ENCODE measurements at places on chromosomes 12 and 14.

DNA sequence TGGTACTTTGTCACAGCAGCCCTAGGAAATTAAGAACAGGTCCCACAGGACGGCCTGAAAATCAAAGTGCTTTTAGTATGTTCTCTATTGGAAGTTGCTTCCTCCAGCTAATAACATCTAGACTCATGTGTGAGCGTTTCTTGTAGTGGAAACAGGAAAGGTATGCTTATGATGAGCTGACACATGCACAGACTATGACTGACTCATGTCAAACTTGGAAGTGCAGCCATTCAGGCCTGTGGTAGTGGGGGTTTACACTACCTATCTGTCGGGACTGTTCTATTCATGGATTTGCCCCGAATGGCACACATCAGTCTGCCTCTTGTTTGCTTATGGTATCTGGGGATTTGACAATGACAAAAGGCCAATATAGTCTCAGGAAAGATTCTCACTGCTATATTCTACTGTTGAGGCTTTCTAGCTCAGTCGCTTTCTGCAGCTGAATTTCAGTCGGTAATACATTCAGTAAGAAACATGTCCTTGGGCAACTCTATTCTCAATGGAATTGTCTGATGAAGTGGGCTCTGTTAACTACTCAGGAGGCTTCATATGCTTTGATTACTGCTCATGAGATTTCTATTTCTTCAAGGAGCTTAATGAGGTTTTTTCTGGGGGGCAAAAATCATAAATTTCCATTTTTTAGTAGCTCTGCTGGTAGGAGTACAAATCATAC lies 270.3 kb upstream of the DAAM1 start:
- DNase-seq, result no peak

GRCh38 chr14:50059763-50060616 lies 56.4 kb downstream of the VCPKMT start:
- DNase-seq, result no peak

DNA sequence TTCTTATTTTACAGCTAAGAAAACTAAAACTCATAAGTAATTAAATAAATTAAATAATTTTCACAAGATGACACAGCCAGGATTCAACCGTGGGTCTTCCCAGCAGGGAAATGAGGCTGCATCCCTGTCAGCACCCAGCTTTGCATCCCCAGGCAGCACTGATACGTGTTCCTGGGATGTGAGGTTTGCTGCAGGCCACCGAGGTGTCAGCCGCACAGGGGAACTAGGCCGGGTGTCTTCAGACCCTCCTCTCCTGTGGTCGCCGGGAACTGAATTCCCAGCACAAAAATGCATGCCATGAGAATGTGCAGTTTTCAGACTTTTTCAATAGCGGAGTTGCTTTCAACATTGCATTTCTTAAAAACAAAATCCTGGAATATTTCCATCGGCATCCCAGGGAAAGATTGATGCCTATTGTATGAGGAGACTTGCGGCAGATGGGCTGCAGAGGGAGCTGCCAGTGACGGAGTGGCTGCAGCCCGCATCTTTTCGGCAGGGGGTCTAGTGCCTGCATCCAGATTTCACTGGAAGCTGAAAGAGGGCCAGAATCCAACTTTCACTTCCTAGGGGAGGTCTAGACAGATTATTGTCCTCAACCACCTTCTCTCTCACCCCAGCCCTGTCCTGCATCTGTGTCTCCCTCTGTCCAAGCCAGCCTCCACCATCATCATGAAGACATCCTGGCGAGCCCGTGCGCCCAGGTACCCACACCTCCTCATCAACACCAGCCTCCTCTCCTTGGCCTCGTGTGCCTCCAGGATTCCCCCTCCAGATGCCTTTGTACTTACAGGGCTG lies 12.6 kb downstream of the LRTM2 start:
- peak; percentile 88 for DNase-seq

DNA sequence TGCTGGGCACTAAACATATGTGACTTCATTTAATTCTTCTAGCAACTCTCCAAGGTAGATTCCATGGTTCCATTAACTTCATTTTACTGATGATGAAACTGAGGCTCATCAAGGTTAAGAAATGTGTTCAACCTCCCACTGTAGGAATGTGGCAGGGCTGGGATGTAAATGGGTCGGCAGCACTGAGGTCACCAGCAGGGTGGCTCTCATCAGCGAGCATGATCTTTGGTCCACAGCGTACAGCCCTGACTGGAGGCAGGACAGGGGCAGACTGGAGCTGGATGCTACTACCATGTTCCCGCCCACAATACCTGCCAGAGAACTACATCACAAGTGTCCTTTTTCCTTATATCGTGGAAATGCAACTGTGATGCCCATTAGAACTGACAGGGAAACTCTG lies 4.6 kb downstream of the APPL2 start:
- no peak for DNase-seq

DNA sequence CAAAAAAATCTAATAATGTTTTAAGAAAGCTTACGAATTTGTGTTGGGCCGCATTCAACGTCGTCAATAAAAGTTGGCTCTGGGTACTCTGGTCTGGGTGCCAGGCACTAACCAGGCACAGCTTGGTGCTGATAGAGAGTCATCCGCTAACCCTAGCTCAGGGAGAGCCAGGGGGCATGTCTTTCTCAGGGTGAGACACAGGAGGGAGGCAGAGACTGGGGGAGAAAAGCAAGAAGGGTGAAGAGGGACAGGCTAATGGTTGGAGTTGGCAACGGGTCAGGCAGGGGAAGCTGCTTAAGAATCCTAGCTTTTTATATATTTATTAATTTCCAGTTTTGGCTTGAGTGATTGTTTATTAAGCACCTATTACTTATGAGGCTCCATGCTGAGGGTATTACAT lies 105.0 kb downstream of the CMKLR1 start:
- no peak for DNase-seq

GRCh38 chr12:102061096-102061559 lies 663 bp downstream of the WASHC3 start:
- peak; percentile 21 for DNase-seq

- no peak for DNase-seq
Measured at GRCh38 chr12:3988519-3989217, 115.5 kb upstream of the PARP11 start.

DNA sequence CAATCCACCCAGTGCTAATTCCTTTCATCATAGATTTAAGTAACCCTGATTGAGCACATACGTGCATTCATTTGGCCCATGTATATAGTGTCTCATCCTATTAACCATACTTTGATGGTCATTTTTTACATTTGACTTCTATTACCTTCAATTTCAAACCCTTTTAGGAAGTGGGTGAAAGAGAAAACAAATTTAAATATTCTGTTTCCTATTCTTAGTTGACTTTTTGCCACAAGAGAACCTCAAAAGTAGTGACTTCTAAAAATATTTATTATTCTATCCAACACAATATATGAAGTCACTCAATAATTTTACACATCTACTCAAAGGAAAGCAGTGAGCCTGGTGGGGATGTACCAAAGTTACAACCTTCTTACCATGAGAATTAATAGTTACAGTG lies 164.9 kb downstream of the CEP128 start:
- DNase-seq, result no peak

GRCh38 chr12:120853188-120853587 lies 51.0 kb downstream of the SPPL3 start:
- DNase-seq, result no peak

DNA sequence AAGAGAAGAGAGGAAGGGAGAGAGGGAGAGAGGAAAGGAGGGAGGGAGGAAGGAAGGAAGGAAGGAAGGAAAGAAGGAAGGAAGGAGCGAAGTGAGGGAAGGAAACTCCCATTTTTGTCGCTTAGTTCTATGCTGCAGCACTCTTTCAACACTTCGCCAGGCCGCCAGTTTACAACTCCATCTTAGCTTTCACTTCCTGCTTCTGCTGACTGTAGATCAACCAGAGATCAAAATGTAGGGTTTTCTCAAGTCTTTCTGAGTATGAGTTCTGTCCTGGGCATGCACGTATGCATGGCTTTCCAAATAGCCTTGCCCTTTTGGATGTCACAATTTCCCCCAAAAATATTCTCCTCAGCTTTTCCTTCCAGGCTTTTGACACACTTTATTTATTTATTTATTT lies 723.4 kb downstream of the TRHDE start:
- DNase-seq, result no peak

- no peak for DNase-seq
Measured at GRCh38 chr12:110537605-110538409, 35.7 kb downstream of the RAD9B start.

GRCh38 chr14:36256126-36256801 lies 64.2 kb downstream of the MBIP start:
- no peak for DNase-seq

- DNase-seq, result peak; percentile 39
Measured at GRCh38 chr12:122021822-122022392, at the start of gene BCL7A. Gene BCL7A, plus strand, starts transcription at chr12:122021884. Its CDS starts 208 bp downstream, at chr12:122022092.

DNA sequence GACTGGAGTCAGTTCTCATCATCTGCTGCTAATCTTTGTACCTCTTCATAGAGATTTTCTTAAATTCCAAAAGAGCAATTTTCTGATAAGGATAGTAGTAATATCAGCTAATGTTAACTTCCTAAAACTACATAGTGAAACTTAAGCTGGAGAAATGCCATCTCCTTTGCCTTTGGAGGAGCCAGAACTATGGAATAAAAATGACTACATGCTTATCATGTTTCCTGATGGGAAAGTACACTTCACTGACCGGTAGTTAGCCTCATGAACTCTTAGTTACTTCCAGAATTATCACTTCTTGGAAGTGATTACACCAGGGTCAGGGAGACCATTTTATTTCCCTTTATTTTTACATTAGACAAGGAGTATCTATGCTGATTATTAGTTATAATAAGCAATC lies 1222.1 kb upstream of the TMEM132C start:
- DNase-seq, result no peak

DNA sequence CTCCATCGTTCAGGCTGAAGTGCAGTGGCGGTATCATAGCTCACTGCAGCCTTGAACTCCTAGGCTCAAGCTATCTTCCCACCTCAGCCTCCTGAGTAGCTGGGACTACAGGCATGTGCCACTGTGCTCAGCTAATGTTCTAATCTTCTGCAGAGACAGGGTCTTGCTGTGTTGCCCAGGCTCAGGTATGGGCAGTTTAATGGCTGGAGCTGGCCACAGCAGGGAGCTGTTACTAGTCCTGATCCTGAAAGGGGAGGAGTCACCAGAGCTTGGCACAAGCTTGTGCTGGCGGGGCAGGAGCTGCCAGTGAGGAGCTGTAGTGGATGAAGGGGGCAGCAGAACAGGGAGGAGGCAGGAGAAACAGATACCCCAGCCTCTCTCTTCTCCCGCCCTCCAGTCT lies 10.6 kb downstream of the TMEM120B start:
- DNase-seq, result no peak

DNA sequence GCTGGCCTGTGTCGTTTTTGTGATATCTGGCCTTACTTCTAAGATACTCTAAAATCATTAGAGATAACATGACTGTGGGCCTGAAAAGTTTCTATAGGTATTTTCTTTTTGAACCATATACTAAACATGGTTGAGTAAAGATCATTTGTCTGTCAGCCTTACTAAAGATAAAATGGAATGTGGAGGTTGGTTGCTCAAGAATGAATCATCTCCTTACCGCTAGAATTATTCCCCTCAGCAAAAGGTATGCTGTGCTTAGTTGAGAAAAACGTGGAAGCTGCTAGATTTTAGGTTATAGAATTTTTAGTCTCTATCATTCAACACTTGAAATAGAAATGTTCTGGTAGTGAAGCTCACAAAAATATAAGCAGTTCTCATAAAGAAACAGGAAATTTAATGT lies 407.3 kb downstream of the AEBP2 start:
- DNase-seq, result no peak

DNA sequence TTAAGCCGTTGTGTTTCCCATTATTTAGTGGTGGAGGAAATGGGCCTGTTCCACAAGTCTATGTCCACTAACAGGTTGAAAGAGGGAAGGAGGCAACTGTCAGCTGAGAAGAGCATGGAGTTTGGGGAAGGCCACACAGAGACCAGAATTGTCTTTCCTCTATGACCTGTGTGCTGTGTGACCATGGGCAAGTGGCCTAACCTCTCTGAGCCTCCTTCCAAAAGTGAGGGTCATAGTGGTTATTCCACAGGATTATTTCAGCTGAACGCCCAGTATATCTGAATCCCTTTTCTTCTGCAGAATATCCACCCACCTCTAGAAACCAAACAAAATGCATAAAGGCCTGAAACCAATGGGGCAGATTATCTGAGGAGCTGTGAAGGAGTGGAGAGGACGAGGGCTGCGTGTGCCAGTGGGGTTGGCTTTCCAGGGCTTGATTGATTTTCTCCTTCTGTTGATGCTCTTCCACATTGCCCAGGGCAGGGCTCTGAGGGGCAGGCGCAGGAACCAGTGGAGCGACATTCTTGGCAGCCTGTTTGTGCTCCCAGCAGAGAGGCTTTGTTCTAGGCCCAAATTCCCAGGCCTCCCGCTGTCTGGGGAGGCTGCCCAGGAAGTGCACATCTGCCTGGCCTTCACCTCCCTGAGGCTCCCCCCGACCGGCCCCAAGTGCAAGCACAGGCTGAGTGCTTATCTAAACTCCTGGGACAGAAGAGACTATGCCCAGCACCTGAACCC lies 452.7 kb downstream of the BCL11B start:
- DNase-seq, result no peak
